ENCODE measurements at places on chromosomes 2 and 18.

DNA sequence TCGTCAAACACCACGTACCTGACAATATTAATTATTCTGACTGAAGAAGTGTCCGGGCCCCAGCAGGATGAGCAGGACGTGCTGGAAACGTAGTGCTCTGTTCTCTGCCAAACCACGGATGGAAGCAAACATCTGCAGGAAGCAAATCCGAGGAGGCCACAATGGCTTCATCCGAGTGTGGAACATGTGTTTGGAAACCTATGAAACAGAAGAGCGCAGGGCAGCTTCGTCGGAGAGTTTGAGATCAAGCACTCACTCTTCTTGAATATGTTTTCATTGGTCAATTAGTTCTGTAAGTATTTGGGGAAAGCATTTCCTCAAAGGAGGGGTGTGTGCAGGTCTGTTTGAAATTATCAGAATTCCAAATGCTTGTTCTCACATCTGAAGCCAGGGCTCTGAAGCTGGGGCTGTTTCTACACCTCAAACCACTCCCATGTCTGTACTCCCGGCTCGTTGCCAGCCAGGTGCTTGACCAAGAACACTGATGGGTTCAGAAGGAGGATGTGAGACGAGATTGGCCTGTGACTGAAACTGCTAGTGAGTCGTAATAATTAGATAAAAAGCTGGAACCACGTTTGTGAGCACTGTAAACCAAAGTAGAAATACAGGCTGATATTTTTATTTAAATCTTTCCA, 356.6 kb upstream of the SALL3 start:
- no peak for DNase-seq

- no peak for DNase-seq
Measured at GRCh38 chr2:189505492-189505891, 64.2 kb downstream of the WDR75 start.

DNA sequence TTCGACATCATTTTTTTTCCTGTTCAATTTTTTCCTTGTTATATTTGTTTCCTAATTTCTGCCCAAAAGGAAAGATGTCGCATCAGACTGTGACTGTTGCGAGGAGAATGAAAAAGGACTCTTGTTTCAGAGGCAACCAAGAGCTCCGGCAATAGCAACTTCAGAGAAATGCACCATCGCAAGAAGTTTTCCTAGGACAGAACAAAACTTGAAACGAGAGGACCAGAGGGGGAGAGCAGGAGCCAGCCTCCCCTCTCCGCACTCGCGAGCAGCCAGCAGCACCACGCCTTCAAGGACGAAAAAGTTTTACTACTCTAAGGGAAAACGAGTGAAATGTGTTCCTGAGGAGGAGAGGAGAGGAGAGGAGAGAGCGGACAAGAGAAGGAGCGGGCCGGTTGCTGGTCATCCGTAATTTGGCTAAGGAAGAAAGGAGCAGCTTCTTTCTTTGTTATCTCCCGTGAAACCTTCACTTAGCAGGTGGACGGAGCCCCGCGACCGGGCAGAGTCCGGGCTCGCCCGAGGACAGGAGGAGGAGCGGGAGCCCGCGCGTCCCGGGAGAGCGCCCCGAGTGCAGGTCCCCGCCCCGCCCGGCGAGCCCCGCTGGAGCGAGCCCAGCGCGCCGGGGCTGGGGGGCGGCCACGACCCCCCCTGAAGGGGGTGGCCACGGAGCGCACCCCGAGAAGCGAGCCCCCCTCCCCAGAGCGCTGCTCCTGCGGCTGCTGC, 744 bp downstream of the POU3F3 start:
- no peak for DNase-seq

DNA sequence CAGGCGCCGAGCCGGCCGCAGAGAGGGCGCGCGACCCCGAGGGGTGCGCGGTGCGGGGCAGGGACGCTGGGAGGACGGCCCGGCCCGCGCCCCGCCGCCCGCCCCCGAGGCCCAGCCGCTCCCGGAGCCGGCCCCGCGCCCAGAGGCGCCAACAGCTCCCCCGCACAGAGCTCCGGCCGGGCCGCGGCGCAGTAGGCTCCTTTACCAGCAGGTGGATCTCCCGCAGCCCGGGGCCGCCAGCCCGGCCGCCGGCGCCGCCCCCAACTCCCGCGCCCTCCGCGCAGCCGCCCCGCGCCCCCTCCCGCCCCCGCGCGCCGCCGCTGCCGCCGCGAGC, 258 bp downstream of the MGAT4A start:
- DNase-seq: peak; percentile 50

DNA sequence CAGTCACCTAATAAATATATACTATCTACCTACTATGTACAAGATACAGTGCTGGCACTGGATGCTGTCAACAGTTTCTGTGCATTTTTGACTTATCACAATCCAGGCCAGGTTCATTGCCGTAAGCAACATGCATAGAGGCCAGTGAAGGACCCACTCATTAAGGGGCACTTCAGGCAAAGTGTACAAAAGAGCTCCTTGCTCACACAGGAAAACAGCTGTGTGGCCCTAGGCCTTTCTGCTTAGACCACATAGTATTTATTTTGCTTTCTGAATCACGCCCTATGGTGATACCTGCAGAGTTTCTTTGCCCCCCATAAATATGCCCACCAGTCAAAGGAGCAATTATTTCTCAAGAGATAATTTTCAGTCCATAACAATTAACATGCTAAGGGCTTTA, 39.6 kb upstream of the STAT4 start:
- DNase-seq: no peak

DNA sequence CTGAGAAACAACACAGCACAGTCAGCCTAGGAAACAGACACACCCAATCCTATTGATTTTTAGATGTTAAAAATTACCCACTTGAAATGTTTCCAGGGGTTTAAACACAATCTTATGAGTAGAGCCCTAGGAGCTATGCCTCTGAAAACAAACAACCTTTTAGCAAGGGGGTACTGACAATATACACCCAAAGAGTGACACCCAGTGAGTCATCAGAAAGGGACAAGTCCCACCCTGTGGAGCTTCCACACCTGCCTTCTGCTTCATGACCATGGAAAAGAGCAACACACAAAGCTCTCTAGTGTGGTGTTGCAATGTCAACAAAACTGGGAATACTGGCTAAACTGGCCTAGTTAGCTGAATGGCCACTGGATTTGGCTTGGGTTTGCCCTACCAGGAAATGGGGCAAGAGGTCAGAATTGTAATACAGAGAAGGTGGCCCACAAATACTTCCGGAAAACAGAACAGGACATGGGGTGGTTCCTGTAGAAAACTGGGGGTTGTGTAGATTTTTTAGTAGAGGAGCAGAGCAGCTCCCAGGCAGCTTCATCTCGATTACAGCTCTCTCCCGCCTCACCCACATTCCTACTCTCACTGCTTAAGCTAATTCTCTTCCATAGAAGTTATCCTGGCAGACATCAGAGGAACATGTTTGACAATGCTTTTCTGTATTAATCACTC, 98.2 kb downstream of the GAREM1 start:
- DNase-seq: no peak

DNA sequence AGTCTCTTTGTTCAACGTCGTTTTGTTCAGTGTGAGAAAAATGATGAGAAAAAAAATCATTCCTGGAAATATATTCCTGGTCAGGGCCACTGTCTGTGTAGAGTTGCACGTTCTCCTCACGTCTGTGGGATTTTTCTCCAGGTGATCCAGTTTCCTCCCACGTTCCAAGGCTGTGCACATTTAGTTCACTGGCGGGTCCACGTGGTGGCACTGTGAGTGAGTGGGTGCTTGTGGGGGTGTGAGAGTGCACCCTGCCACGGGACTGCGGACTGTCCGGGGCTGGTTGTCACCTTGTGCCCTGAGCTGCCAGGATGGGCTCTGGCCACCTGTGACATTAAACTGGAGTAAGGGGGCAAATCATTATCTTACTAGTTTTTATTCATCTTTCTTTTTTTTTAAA, 30.3 kb upstream of the ACYP2 start:
- DNase-seq: no peak

DNA sequence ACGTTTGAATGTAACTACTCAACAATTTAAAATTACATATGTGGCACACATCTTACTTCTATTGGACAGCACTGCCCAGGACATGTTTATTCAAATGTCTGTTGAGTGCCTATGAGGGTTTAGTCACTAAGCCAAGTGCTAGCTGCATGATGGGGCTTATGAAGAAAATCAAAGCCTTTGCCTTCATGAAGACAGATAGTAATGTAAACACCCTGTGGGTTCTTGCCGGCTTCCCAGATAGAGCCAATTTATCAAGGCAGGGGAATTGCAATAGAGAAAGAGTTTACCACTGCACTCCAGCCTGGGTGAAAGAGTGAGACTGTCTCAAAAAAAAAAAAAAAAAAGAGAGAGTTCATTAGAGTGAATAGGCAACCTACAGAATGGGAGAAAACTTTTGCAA, 43.7 kb upstream of the NEB start:
- no peak for DNase-seq

- no peak for DNase-seq
Measured at GRCh38 chr2:50995610-50996009, 36.3 kb downstream of the NRXN1 start.

DNA sequence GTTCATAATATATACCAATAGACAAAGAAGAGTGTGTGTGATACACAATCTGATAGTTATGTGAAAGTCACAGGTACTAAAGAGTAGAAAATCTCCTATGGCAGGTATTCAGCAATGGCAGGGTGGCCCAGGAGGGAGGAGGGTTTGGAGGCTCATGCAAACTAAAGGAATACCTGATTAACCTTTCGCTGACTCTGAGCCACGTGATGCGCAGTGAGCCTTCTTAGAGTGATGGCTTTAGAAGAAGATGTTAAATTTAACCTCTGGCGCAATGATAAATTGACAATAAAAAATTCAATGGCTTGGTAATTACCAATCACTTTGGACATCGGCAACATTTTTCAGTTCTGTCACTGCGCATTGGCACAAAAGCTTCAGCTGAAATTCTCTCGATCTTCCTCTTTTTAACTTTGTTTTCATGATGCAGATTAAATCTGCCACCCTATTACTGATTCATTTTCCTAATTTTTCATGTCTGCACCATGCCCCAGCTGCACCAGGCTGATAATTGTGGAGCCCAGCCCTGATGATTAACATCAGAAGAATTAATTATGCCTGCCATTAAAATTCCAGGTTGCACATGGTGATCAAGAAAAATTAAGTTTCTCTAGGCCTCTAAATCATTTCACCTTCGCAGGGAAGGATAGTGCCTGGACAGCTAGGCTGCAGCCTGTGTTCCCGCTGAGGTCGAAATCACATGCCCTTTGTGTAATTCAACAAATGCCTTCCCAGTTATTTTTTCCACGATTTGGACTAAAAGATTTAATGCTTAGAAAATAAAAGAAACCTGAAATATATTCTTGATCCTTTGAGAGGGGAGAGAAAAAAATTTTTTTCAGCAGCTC, 250.6 kb upstream of the HNRNPA3 start:
- no peak for DNase-seq

DNA sequence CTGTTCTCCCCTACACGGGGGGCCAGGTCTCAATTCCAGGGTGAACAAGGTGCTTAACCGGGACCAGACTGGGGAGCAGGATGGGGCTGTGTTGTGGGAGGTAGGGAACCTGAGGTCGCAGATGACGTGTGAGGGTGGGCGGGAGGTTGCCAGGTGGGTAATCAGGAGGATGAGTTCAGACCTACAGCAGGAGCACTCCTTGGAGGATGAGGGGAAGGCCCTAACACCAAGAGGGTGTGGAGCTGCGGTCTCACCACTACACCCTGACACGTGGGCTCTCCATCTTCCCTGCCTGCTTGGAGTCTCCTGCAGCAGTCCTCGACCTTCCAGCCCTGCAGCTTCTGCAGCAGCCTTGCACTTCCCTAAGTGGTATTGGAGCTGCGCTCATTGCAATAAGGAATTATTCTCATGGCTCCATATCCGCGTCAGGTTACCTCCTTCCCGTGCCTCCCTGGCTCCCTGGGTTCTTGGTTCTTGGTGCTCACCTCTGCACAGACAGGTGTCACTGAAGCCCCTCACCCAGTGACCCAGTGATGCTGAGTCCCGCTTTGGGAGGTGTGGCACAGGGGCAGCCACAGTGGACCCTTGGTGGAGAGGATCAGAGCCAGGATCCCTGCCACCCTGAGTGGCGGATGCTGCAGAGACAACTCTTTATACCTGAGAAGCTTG, 15.5 kb downstream of the SH3BP4 start:
- no peak for DNase-seq

DNA sequence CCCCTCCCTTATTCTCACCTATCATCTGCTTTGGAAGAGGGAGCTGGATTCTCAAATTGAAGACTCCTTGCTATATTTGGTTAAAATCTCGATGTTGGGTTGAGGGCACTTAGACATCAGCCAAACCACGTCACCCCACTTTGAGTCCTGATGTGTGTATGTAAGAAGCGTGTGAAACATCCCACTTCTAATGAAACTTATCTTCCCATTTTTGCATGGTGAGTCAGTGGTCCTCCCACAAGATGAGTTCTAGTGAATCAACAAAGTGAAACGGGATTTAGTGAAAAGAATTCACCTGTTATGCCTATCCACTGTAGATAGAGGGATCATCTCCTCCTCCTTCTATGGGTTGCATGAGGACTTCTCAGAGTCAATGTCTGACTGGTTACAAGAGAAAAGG, 51.4 kb upstream of the SPRED2 start:
- DNase-seq: peak; percentile 8

GRCh38 chr2:230343747-230344146, 16.8 kb downstream of the SP140L start:
- no peak for DNase-seq

DNA sequence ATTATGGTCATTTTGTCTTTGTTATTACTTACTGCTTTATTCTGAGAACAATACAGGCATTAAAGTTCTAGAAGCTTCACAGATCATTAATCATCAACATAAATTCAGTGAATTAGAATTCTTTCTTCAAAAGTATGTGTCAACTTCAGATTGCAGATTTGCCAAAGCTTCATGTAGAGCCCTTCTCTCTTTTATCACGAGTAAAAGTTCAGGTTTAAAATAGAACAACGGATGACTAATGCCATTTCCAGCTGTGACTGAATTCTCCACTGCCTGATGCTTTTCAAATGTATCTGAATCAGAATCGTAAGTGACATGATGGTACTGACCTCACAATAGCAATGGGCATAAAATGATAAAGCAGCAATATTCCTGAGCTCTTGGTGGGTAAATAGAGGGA, 116.0 kb downstream of the ABCA12 start:
- DNase-seq: peak; percentile 36

GRCh38 chr2:40665493-40666232, 213.8 kb upstream of the SLC8A1 start:
- DNase-seq: no peak

GRCh38 chr2:203722411-203722810, 16.0 kb downstream of the CD28 start:
- DNase-seq: peak; percentile 44

All from ELR (cell line).